Stimulated activated CD4-positive, alpha-beta T cell treated with anti-CD3 and anti-CD28 coated beads, Interleukin-1b, Interleukin-23, amount 100 ng/mL, for 1 hour (primary cell): ENCODE measurements at places on chromosomes 6 and 20.

DNA sequence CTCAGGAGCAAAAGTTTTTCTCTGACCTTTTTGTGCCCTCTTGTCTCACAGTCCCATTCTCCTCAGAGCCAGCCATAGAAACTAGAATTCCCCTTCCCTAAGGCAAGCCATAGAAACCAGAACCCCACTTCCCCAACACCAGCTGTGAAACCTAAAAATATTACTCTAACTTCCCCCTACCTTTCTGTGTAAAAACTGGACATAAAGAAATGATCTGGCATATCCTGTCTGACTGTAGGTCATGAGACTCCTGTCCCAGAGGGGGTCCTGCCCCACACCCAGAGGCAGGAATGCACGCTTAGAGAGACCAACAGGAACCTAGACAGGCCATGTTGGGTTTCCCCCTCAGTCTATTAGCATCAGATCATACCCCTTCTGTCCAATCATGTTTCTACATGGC lies 140.6 kb upstream of the SLC22A16 start:
- DNase-seq = no peak

GRCh38 chr6:145886228-145886956 lies 71.8 kb upstream of the FBXO30 start:
- DNase-seq = no peak

- DNase-seq = no peak
Measured at GRCh38 chr6:154611241-154611640, 100.8 kb upstream of the CNKSR3 start.

- DNase-seq = no peak
Measured at GRCh38 chr6:170525795-170526194, 27.3 kb downstream of the PSMB1 start.

DNA sequence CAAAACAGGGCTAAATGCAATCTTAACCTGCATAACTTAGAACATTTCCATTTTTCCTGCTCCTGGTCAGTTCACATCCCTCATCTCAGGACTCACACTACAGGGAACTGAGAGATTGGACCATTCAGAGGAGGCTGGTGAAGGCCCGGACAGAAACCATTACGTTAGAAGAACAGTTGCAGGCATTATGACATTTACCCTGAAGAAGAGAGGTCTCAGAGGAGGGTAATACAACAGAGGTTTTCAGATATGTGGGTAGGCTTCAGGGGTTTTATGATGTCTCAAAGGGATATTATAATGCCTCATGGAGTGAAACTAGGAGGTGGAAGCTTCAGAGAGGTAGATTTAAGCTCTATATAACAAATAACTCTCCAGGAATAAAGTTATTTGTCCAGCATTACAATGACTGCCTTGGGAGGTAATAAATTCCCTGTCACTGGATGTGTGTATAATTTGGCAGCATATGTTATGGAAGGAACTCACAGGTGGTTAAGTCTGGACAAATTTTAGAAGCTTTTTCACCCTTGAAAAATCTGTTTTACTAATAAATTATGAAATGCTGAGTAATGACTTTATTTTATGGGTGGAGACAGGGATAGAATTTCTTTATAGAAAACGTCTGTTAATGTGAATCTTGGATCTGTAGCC lies 36.7 kb upstream of the RIPOR2 start:
- DNase-seq = no peak

GRCh38 chr20:50824137-50824536 lies 29.3 kb downstream of the BCAS4 start:
- DNase-seq = no peak

DNA sequence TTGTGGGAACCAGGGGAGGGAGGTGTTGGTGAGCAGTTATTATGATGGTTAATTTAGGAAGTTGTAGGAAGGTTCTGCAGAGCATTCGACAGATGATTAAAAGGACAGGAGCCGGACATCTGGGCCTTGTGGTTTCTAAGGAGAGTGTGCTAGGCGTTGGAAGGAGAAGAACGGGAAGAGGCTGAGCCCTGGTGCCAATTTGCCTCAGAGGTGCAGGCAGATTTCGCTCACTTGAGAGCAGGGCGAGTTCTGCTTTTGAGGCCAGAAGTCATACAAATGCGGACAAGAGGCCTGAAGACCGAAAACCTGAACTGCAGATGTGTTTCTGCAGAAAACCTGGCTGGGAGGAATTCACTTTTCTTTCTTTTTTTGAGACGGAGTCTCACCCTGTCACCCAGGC lies 30.5 kb upstream of the RPS6KA2 start:
- no peak for DNase-seq

- no peak for DNase-seq
Measured at GRCh38 chr6:86487660-86488221, 449.6 kb upstream of the HTR1E start.

- DNase-seq = no peak
Measured at GRCh38 chr6:159800141-159800865, at the start of gene PNLDC1. TSS of gene PNLDC1 (plus strand) at chr6:159800276. CDS start at chr6:159800308, 32 bp downstream.

- DNase-seq = no peak
Measured at GRCh38 chr6:95352064-95352795, 225.1 kb upstream of the MANEA start.

DNA sequence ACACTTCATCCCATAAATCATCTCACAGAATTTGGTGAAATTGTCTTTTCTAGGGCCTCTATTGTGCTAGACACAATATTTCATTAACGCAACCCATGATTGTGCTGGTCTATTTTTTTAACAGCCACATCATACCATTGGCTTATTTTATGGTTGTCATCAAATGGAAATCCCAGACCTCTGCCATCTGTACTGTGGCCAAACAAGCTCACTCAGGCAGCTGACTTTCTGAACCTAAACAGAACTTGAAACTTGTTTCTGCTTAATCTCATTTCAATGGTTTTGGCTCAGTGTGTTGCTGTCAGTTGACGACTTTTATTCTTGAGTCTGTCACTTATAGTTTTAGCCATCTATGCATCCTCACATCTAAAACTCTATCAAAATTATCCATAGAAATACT lies 111.8 kb downstream of the HAO1 start:
- no peak for DNase-seq

DNA sequence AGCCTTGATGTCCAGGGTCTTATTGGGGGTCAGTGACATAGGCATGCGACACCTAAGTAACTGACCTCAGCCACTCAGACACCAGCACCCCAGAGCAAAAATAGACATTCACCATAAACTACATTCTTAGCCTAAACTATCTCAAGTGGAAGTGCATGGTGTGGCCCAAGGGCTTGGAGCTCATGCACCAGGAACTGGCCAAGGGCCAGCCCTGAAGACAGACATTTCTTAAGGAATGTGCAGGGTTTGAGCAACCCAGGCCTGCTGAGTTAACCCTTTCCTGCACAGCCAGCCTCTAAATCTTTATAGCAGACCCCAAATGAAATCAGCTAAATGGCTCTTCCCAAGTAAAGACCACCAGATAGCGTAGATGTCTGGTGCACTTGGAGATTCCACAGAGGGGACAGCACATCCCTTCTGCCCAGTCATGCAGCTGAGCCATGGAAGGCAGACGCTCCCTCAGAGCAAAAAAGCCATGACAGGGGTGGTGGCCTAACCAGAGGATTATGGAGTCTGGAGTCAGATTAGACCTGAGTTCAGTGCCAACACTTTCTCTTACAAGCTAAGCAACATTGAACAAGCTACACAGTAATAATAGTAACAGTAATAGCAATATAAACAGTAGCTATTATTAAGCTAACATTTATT lies 222.6 kb downstream of the ZMYND8 start:
- DNase-seq = no peak
